Left renal pelvis (tissue), 4 donors: ENCODE measurements at places on chromosomes 12 and 14. TPM values are rescaled to one million over a fixed set of nuclear protein-coding genes. Genes with fewer than 3 reads are reported as not detected.

DNA sequence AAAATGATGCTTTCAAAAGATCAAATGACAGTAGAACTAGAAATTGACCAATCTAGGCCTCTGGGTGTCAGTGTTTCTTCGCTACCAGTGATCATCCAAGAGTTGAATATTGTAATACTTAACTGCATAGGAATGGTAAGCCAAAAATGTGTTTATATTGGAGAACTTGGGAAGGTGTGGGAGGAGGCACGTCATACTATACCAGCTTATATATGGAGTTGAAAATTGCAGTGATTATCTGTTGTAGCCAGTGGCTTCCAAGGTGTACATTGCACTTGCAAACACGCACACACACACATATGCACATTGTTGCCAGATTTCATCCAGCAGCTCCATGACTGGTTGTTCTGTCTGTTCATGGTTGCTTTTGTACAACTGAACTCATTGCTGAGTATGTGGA is 36.1 kb downstream of the EID3 start:
- no peak for DNase-seq

- DNase-seq = no peak
Observed at GRCh38 chr12:113116875-113117274, 18.7 kb downstream of the RASAL1 start.

DNA sequence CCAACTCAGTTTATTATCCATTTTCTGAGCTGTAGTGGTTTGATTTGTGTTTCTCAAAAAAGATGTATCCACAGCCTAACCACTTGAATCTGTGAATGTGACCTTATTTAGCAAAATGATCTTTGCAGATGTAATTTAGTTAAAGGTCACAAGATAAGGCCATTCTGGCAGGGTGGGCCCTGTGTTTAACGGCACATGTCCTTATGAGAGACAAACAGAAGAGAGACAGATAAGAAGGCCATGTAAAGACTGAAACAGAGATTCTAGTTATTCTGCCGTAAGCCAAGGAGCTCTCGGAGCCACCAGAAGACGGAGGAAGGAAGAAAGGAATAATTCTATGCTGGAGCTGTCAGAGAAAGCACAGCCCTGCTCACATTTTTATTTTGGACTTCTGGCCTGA is 374.2 kb downstream of the PRKD1 start:
- no peak for DNase-seq

DNA sequence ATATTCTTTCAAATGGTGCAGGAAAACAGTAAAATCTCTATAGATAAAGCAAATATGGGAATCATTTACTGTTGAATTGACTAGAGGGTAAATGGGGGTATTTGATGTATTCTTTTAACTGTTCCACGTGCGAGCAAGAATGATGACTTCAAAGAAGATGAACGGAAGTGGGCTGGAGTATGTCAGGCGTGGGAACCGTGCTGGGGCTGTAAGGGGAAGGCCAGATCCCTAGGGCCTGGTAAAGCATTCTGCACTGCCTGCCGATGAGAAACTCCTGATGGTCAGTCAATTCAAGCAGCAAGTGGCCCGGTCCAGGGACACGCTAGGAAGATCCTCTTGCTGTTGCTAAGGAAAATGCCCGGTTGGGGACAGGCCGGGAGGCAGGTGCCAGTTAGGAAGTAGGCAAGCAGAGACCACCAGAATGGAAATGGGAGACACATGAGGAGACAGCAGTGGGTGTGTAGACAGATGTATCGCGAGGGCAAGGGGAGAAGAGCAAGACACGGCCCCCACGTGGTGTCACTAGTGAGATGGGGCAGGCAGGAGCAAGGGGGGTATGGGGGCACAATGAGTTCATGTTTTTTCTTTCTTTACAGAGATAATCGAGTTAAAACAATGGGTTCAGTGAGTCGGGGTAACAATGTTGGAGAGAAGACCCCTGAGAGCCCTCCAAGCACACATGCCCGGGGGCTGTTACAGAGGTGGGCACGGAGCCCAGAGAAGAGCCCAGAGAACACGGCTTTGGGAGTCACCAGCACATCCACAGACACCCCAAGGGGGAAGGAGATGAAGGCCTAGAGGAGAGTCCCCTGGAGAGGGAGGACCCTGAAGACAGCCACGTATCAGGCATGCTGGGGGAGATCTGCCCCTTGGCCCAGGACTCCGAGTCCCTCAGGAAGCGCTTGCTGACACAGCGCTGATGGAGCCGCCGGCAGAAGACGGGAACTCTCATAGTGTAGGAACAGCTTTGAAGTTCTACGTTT is 37.2 kb downstream of the FBXO21 start:
- DNase-seq = no peak

GRCh38 chr14:92986254-92987147 is 63.6 kb downstream of the CHGA start:
- no peak for DNase-seq

DNA sequence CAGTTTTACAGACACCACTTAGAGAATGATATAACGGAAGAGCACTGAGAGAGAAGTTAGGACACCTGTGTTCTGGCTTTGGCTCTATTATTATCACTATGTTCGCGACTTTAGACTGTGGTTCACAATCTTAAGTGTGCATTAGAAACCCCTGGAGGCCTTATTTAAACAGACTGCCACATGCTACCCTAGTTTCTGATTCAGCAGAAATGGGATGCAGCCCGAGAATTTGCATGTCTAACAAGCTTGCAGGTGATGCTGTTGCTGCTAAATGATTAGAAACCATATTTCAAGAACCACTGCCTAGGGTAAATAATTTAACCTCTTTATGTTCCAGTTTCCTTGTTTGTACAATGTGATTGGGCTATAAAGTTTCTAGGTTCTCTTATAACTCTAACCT is 3.6 kb upstream of the RAD51AP1 start:
- no peak for DNase-seq

- no peak for DNase-seq
Observed at GRCh38 chr12:12207746-12208145, 59.1 kb downstream of the LRP6 start.

DNA sequence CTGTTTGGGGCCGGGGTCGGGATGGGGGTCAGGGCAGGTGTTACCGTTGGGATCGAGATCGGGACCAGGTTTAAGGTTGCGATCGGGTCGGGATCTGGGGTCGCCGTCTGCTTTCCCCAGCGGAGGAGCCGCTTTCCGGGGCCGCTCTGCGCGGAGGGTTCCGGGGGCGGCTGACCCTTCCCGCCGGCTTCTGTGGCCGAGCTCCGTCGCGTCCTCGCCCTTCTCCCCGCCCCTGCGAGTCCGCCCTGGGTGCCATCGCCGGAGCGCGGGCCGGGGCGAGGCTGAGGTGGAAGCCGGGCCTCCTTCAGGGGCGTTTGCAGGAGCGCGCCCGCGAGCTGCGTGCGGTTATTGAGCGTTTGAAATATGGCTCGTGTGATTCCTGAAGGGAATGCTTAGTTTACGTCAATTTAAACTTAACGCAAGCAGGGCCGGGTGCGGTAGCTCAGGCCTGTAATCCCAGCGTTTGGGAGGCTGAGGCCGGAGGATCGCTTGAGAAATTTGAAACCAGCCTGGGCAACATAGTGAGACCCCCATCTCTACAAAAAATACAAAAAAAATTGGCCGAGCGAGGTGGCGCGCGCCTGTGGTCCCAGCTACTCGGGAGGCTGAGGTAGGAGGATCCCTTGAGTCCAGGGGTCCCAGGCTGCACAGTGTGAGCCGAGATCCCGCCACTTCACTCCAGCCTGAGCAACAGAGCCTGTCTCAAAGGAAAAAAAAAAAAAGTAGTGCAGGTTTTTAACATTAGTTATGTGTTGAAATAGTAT is 620 bp downstream of the PGAM5 start:
- no peak for DNase-seq

DNA sequence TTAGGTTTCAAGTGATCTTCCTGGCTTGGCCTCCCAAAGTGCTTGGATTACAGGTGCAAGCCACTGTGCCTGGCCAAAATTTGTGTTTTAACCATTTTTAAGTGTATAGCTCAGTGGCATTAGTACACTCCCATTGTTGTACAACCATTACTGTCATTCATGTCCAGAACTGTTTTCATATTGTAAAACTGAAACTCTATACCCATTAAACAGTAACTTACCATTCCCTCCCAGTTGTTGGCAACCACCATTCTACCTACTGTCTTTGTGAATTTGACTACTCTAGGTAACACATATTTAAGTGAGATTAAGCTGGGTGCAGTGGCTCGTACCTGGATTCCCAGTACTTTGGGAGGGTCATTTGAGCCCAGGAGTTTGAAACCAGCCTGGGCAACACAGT is 67.3 kb upstream of the KCNH3 start:
- no peak for DNase-seq

The CLEC2A gene
- polyA plus RNA-seq = not detected

The TBPL2 gene
- polyA plus RNA-seq = 0.10 TPM

The KRT78 gene
- not detected for polyA plus RNA-seq

The CDK17 gene
- polyA plus RNA-seq = 40.0 TPM

The JDP2 gene
- polyA plus RNA-seq = 84.5 TPM

The LRRC10 gene
- not detected for polyA plus RNA-seq

The TRIM9 gene
- 1.1 TPM for polyA plus RNA-seq

The CCDC197 gene
- not detected for polyA plus RNA-seq
